IPS DF 19.7 (cell line): ENCODE measurements at places on chromosomes 1 and 21.

GRCh38 chr1:117590273-117590925 lies 15.4 kb upstream of the TENT5C start:
- no peak for DNase-seq

- no peak for DNase-seq
These were observed 7.9 kb downstream of the TIAM1 start for GRCh38 chr21:31335957-31336738.

DNA sequence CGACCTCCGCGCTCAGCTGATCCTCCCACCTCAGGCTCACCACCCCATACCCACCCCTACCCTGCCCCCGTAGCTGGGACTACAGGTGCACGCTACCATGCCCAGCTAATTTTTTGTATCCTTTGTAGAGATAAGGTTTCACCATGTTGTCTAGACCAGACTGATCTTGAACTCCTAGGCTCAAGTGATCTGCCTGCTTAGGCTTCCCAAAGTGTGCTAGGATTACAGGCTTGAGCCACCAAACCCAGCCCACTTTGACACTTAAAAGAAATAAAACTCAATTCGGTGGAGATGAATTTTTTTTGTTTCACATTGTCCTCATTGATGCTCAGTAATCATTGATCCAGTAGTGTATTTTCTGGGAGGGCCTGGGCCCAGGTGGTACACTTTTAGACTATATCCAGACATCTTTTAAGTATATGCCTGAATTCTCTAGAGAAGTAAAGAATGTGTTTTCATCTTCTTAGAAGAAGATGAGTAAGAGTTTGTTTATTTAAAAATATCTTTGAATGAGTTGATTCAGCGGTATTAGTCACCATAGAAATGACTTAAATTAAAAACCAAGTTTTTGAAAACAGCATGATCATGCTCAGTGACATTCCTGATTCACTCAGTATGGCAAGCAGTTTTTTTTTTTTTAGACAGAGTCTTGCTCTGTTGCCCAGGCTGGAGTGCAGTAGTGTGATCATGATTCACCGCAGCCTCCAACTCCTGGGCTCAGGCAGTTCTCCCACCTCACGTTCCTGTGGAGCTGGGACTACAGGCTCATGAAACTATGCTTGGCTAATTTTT lies 57.8 kb downstream of the EPB41 start:
- DNase-seq: no peak

DNA sequence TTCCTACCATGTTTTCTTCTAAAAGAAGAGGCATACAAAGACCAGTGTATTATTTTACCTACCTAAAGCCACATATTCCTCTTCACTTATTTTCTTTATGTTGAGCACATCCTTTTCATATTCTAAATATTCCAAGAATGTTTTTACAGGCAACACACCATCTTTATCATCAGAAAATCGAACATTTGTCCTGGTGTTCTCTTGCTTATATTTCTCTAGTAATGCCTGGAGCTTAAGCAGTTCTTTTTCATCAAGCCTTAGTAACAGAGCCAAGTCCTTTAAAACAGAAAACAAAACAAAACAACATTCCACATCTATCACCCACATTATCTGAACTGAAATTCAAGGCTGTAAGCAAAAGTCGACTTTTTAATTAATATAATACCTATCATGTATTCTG lies 88.7 kb downstream of the IARS2 start:
- DNase-seq: no peak

GRCh38 chr1:72177711-72178110 lies 104.6 kb downstream of the NEGR1 start:
- DNase-seq: no peak

DNA sequence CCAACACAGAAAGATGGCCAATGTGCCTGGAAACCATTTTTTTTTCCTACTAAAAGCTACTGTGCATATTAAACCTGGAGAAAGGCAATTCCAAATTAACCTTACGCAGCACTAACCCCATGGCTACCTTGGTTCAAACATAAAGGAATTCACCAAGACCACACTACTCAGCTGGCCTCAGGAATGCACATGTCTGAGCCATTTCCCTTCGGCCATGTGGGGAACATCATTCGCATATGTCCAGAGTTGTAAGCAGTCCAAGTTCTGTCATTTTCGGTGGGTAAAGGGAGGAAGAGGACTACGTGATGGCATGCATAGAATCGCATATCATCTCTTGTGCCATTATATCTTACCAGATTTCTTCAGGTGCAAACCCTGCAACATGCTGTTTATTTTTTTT lies 175.4 kb downstream of the NTMT2 start:
- no peak for DNase-seq

DNA sequence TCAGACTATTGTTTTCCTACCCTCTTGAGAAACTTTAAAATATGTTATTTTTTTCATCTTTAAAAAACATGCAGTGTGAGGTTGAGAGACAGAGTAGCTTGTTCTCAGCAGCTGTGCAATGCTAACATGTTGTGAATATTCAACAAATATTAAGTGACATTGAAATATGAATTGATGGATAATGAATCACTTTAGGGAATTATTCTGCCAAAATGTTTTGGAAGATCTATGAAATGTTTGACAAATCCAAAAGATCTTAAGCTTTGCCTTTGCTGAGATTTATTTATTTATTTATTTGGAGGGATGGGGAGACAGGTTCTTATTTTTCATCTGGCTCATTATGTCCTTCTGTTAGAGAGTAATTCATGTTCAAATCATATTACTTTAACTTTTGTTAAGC lies 680.1 kb upstream of the CXADR start:
- no peak for DNase-seq

DNA sequence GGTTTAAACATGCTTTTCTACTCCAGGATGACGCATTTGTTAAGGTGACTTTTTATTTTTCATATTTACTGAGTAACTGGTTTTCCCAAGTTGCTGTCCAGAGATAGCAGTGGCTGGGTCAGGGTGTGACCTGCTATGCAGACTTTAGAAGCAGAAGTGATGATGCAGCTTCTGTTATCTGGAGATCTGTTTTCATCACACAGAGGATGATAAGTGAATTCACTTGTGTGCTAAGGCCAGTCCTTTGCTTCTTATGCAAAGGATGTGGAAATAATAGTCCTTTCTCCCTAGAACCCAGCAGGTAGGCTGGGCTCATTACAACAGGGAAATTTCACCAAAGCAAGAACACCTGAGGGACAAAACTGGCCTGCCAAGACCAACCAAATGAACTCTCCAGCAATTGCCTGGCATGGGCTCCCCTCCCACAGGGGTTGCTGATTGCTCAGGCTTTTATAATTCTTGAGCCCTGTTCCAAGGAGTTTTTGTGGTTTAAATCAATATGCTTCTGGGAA lies 97.8 kb upstream of the LPGAT1 start:
- no peak for DNase-seq

DNA sequence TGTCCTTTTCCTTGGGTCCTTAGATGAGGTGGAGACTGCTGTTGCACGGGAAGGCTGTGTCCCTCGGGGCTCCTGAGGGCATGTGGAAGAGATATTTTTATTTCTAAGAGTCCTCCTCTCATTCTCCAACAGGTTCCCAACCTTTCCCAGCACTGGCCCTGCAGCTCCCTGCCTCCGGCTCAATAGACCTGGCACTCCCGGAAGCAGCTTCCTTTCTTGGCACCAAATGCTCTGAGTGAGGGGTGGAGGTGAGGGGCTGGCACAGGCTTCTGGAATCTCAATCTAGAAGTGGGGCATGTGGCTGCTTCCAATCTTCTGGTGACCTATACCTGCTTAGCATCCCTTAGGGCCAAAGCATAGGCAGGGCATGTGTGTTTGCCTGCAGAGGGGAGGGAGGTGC lies 4.5 kb downstream of the ETV3L start:
- no peak for DNase-seq

GRCh38 chr1:59511476-59512465 lies 214.9 kb downstream of the FGGY start:
- no peak for DNase-seq

DNA sequence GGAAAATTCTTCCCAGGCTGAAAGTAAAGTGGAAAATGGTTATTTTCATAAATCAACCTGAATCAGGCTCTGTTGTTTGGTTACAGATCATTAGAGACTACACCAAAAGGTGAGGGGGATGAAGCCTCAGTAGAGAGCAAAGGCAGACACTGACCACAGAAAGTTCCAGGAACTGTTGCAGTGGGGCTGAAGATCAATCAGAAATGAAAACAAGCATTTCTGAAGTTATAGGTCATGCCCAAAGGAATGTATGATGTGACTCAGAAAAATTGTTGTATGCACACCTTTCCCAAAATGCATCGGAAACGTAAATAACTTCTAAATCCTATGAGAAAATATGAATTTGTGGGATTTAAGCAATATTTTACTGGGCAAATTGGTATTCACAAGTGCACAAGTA lies 63.3 kb downstream of the FYB2 start:
- no peak for DNase-seq

DNA sequence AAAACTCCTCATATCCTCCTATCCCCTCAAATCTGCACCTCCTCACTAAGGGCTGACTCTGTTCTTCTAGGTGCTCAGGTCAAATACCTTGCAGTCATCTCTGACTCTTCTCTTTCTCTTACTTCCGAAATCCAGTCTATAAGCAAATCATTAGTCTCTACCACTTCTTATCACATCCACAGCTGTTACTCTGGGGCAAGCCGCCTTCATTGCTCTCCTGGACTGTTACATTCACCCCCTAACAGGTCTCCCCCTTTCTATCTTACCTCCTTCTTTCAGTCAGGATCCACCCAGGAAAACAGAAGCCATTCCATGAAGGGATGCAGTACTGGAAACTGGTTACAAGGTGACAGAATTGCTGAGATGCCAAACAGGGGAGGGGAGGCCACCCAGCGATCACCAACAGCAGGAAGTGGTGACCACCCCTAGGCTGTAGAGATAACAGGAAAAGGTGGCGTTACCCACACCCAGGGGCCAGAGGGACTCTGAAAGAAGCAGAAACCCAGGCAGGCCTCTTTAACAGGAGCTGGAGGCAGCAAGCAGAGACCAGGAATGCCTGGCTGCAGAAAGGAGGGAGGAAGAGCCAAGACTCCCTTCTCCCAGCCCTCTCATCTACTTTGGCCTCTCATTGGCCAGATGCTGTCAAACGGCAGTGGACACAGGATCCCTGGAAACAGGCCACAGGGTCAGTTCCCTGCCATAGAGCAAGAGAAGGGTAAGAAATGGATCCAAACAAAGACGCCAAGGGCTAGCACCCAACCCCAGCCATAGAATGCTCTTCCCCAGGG lies 55.5 kb upstream of the FOXO6 start:
- DNase-seq: no peak

DNA sequence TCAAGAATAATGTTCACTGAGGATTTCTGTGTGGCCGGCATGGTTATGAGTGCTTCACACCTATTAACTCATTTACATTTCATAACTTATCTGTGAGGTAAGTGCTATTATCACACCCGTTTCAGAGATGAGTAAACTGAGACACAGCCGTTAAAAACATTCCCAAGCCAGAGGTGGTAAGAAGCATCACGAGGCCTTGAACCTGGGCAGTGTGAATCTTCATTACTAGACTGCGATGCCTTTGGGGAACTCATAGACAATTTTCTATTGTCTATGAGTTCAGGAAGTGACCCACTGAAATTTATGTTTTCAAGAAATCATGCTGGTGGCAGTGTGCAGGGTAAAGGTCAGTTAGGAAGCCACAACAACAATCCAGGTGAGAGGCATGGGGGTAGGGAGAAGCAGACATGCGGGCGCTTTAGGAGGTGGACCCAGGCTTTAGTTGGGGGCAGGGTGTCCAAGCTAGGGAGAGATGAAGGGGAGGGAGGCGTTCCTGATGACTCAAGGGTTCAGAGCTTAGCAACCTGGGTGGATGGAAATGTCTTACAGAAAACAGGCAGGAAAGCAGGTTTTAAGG lies 14.5 kb downstream of the GNG12 start:
- no peak for DNase-seq

- no peak for DNase-seq
These were observed 11.9 kb downstream of the IFNLR1 start for GRCh38 chr1:24175033-24175755.

DNA sequence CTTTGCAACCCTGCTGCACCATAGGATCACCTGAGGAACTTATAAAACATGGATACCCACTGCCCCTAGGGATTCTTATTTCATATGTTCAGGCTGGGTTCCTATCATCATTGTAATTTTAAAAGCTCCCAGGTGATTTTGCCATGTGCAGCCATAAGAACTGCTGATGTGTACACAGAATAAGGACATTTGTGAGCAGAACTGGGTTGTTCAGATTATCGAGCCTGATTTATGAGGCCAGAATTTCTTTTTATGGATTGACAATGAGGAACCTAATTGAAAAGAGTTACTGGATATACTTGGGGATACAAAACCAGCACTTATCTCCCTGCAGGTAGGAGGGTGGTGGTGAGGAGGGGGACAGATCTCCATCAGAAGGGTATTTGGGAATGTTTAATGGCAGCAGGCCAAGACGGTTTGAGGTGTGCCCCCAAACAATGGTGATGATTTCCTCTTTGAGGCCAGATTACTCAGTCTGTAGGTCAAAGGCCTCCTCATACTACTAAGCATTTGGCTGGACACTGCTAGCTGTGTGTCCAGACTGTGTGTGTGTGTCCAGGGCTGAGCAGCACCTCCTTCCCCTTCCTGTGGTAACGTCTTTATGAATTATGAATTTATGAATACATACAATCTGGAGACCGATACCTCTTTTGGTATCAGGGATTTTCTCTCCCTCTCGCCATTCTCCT lies 18.9 kb downstream of the NOS1AP start:
- no peak for DNase-seq

DNA sequence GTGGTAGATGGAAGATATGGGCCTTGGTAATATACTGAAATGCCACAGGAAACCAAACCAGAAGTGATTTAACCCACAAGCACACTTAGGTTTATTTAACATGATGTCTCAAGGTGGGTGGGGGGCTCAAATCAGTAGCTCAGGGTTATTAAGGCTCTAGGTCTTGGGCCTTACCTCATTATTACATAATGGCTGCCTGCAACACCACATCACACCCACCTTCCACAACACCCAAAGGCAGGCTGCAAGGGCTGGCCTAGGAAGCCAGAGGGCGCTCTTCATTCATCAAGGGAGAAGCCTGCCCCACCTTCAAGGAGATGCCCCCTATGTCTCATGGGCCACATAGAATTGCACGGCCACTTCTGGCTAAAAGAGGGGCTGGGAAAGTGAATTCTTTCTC lies 6.0 kb downstream of the TFF1 start:
- no peak for DNase-seq

DNA sequence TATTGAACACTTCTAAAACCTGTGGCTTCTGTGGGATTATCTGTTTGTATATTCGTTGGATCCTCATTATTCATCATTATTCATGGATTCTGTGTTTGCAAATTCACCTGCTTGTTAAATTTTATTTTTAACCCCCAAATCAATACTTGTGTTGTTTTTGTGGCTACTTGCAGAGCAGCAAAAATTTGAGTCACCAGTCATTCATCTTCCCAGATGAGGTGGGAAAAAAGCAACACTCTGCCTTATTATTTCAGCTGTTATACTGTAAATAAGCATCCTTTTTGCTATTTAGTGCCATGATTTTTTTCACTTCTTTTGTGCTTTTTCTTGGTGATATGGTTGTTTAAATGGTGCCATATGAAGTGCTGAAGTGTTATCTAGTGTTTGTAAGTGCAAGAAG lies 56.7 kb downstream of the RASAL2 start:
- DNase-seq: no peak

GRCh38 chr1:154999571-155000410 lies 2.8 kb upstream of the ZBTB7B start:
- no peak for DNase-seq
